ENCODE measurements at places on chromosomes 1 and 21.

GRCh38 chr21:44954281-44954771 lies 14.5 kb downstream of the SLX9 start:
- DNase-seq: no peak

- DNase-seq: no peak
Observed at GRCh38 chr21:46255758-46256337, 27.3 kb upstream of the LSS start.

GRCh38 chr1:182303778-182304177 lies 87.8 kb downstream of the GLUL start:
- no peak for DNase-seq

GRCh38 chr1:201251851-201252430 lies 31.4 kb upstream of the PKP1 start:
- DNase-seq: no peak

- no peak for DNase-seq
Observed at GRCh38 chr1:241525026-241525425, 5.5 kb upstream of the FH start.

DNA sequence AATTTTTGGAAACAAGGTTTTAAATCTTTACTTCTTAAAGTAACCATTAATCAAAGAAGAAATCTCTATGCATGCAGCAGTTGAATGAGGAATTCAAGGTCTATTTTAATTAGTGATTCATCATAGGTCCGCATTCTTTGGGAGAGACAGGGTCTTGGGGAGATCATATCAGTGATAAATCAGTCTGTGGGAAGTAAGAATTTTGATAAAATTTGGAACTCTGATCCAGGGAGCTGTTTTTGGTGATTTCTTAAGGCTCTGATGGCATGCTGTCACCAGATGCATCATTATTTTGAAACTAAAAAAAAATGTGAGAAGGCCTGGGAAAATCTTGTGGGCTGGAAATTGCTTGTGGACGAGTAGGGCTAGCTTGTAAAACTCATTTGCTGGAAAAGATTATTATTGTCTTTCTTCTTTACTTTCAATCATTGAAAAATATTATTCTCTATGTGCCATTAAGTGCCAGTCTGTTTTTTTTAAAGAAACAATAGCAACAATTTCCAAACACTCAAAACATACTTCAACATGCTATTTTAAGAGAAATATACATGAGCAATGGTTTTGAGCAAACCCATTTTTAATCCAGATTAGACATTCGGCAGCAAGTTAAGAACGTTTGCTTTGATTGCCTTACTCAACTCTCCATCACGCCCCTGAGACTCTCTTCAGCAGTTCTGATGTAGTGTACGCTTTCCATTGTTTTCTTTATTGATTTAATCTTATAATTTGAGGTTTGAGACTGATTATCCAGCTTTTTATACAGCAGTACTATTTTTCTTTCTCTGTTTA lies 62.6 kb downstream of the ZBTB18 start:
- DNase-seq: no peak

DNA sequence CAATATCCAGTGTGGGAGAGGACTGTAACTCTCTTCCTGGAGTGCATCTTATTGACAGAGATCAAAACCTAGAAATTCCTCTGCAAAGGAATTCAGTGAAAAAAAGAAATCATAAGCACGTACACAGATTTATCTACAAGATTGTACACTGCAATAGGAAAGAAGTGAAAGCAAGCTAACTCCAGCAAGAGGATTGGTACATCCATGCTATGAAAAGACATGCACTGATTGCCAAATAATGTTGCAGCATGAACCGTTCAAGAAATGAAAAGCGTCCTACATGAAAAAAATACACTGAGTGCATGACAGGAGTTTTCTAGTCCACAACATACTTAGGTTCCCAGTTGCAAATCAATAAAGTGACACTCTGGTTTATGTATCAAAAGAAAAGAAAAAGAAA lies 1.9 kb upstream of the MGST3 start:
- no peak for DNase-seq

DNA sequence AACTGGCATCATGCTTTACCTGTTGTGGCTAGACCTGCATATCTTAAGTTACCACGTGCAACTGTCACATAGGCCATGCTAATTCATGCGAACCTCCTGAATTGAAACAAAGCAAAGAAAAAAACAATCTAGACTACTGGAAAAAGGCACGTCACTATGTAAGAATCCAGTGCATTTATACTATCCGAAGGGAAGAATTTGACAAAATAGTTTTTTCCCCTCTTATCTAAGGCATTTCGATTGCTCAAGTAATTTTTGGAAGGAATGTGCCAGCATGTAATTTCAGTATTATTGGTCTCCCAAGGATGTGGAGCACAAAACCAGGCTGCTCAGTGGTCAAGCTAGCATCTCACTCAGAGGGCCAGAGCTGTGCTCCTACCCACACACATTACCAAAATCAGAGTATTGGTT lies 31.5 kb upstream of the C1orf198 start:
- no peak for DNase-seq

- DNase-seq: no peak
Observed at GRCh38 chr1:45859221-45859620, 55.8 kb downstream of the MAST2 start.

GRCh38 chr1:54323324-54323739 lies 82.9 kb downstream of the SSBP3 start:
- DNase-seq: no peak

Measured in NCI-H1436 (cell line).